Esophagus mucosa (tissue), 1 donor: ENCODE measurements at places on chromosomes 2 and 18.

- peak; percentile 78 for ATAC-seq
Measured at GRCh38 chr2:64311191-64311910, 142.6 kb upstream of the LGALSL start.

DNA sequence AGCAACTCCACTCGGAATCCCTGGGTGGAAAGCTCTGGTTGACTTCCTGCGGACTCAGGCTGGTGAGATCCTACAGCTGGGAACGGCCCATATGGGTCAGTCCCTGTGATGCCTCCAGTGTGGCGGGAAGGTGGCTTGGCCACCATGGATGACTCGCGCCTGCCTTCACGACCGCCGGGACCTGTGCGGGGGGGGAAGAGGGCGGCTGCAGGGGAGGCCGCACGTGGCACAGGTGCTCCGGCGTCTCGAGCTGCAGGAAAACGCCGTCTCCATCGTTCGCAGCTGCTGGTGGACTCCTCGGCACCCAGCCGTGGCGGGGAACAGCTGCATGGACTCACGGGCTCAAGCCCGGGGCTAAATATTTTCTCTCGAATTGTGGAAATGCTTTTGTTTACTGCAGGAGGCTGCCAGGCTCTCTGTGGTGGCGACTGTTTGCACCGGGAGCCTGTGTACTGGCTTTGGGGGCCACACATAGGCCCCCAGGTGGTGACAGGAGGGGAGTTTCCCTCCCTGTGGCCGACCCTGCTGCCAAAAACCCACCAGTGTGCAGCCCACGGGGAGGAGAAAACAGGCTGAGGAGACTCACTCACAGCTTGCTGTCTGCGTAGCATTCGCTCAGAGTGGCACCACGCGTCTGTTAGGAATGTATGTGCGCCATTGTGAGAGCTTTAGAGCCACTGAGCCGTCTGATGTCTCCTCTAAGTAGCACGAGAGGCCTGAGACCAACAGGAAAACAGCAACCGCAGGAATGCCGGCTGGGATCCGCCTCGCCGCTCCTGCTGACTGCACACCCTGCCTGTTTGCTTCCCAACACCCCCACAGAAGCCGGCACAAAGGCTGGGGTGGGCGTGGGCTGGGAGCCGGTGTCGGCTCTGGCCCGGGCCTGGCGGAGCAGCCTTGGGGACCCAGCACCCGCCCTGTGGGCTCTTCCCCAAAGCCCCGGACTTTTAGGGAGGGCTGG is 89.2 kb downstream of the NFATC1 start:
- ATAC-seq = no peak

- ATAC-seq = peak; percentile 46
Measured at GRCh38 chr18:11989966-11990380, 8.7 kb downstream of the IMPA2 start.

DNA sequence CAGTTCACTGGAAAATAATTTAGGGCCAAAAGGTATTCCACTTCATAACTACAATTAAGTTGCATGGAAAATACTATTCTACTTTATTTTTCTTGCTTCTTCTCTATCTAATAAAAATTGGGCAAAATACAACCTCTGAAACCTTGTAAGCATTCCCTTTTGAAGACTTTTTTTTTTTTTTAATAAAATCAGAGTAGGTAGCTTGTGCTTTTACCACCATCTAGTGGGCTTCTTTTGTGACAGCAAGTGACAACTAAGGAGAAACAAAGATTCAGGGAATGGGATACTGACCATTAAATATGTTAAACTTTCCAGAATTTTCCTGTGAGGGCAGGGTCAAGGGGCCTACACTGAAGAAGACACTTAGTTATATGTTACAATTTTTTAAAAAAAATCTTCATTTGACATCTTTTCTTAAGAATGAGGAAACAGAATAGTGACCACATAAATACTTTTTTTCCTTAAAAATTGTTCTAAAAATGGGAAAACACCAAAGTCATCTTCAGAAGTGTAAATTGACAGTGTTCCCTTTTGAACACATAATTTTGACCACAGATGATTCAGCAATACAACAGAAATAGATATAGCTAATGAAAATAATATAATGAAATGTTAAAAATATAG is 1183.2 kb upstream of the ACVR2A start:
- no peak for ATAC-seq

DNA sequence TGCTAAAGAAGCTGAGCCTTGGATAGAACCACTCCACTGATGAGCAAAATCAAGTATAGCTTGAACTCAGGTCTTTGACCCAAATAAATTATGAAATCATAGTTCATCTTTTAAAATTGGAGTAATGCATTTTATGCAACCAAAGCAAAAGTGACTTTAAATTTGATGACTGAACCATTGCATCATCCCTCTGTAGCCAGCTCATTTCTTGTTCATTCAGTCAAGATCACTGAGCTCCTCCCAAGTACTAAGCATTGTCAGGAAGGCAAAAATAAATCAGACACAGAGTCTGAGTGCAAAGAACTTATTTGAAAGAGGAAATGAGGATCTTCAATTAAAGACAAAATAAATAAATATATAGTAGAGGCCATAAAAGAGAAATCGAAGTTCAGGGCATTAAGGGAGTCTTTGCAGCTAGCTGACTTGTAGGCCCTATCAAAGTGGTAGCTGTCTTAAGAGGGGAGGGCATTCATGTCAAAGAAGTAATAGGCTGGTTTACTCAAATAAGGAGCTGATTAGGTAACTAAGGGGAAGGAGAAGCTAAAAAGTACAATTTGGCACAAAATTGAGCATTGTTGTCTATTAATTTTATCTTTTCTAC is 411.8 kb downstream of the MTX2 start:
- no peak for ATAC-seq

- ATAC-seq = no peak
Measured at GRCh38 chr2:111663471-111664274, 220.3 kb downstream of the ANAPC1 start.

DNA sequence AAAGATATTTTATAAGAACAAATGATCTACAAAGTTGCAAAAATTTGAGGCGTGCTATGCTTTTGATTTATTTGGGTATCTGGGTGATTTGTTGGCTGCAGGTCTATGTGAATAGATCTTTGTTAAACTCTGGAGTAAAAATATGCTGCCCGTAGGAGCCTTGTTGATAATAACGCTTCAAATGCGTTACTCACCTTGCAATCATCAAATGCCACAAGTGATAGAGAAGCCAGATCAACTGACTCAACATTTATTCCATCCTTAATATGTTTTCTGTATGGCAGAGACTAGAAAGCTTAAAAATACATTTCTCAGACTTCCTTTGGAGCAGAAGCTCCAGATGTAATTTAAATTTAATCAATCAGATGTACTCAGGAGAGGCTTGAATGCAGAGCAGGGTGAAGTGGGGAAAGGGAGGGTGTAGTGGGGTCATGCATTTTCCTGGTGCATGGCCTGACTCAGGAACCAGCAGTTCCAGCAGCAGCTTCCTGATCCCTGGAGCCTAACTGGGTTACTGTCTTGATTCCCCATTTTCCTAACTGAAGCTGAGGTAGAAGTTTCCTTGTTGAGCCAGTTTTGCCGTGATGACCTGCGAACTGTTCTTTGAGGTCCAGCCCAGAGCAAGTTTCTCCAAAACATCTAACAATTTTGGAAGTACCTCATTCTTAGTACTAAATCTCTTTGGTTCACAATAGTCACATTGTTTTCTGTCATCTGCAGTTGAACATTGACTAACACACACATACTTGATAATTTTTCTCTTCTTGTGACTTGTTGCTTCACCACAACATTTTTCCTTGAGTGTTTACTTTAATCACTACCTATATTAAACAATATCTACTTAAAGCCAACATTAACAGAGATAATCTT is 284.7 kb upstream of the CWC22 start:
- no peak for ATAC-seq

GRCh38 chr18:2655954-2656236 is 369 bp downstream of the SMCHD1 start:
- peak; percentile 31 for ATAC-seq

- ATAC-seq = no peak
Measured at GRCh38 chr2:24924732-24925131, 4.7 kb upstream of the ADCY3 start.

DNA sequence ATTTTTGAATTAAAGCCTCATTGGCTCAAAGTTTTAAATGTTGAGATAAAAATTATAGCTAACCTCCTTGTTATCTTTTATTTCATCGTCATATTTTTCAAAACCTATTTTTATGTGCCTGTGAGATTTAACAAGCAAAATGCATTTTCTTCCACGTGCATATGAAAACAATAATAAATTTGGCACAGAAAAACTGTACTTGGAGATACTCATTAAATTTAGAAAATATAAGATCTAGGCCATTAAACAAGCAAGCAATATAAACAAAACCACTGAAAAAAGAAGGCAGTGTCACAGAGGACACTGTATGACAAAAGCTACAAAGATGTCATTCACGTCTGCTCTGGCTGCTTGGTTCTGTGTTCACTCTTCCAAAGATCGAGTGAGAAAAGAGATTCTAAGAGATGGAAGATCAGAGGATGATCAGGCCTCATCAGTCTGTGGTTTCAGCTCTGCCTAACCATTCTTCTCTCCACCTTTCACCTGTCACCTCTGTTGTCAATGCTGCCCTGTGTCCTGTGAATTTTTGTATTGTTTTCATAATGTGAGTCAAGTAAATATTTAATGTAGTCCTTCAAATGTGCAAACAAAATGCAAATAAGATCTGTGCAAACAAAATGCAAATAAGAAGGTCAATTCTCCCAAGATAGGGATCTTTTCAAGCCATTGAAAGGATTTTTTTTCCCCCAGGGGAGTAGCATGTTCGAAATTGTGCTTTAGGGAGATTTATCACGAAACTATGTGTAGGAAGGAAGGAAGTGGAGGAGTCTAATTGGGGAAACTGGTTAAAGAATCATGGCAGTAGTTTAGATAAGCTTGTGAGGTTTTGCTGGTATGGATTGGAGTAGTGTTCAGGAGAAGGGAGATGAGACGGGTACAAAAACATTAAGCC is 138.7 kb upstream of the RBMS1 start:
- no peak for ATAC-seq

DNA sequence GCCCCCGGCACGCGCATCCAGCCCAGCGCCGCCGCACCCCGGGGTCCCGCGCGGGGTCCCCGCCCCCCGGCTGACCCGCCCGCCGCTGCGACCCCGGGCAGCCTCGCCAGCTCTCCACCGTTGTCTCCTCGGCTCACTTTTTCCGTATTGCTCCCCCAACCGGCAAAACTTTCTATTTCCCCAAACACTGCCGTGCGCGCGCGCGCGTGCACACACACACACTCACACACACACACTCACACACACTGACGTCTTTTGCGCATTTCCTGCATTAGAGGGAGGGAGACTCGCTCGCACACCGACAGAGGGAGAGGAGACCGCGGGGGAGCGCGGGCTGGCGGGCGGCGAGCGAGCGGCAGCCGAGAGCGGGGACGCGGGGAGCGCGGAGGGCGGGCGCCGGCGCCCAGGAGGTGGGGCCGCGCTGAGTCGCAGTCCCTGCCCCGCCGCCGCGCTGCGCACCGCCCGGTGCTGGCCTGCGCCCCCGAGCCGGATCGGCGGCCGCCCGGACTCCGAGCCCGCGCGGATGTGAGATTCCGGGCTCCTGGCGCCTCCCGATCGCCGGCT is 542 bp upstream of the PRKCE start:
- ATAC-seq = peak; percentile 90

DNA sequence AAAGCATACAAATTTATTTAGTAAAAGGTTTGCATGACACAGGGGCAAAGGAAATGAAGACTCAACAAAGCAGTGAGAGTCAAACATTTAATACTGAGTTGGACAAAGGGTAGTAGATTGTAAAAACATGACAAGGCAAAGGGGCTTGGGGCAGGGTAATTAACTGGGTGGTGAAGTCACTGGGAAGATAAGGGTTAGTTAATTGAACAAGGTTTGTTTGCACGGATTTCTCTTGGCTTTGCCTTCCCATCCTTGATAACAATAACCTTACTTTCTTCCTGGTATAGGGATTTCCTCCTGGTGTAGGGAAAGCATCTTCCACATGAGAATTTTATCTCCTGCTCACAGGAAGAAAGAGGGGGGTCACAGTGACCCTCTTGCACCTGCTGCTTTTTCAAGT is 26.8 kb upstream of the RTTN start:
- no peak for ATAC-seq

DNA sequence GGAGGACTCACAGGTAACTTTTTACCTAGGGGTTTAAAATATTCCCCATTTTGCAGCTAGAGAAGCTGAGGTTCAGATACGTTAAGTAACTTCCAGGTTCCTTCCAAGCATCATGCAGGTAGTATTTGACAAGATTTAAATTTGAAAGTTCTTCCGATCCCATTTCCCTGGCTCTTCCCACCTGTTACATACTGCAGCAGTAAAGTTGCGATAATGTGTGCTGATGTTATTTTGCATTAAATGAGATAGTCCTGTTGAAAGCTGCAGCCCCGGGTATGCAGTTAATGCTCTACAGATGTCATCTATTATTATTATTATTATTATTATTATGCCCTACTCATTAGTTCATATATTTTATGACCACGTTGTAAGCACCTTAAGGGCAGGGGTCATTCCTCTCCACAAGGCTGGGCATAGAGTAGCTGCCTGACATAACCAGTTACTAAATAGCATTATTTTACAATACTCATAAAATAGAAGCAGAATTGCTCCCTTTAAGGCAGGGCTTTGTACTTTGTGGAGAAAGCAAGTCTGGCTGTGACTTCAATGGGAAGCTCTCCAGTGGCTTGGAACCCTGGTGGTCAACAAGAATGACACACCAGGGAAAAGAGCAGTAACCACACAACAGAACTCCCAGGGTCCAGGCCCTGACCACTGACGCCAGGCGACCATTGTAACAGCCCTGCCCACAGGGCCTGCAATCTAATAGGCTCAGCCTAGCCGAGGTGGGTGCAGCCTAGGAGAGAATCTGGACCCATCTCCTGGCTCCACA is 112.0 kb upstream of the STPG4 start:
- no peak for ATAC-seq

DNA sequence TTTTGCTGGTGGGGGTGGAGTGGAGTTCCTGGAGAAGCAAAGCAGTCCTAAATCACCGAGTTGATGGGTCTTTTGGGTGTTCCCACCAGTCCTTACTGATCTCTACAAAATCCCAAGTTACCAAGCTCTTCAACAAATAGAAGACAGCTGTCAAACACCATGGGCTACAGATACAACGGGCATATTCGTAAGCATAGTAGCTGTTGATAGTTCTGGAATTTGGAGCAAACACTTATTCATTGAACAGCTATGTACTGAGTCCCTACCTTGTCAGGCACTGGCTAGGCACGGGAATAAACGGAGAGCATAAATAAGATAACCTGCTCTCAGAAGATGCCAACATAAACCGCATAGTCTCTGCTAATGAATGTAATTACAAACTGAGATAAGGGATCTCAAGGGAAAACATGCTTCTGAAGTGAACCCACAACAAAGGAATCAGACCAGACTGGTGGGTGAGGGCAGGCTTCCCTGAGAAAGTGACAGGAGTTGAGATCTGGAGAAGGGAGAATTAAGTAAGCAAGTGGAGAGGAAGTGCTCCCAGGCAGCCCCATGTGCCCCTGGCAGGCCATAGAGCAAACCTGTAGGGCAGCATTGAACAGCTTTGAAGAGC is 947 bp upstream of the ANKRD44 start:
- ATAC-seq = no peak

DNA sequence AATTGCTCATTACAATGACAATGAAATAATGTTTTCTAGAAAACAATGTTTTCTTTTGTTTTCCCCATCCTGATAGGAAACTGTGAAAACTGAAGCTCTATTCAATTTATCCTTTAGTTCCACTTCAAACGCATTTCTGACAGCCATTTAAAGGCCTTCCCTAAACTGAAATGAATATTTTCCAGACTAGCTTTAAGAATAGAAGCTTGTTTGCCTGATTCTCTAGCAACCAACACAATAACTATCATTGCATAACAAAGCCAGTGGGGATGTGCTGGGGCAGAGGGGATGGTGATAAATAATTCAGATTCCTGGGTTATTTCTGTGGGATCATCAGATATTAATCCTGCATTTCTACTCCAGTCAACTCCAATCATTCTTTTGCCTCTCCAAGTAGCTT is 427.1 kb downstream of the RND3 start:
- ATAC-seq = no peak

GRCh38 chr2:61450144-61450543 is 20.7 kb downstream of the USP34 start:
- peak; percentile 70 for ATAC-seq
